Posterior vena cava (tissue), 2 donors: ENCODE measurements at places on chromosomes 5 and 9. TPM values are rescaled to one million over a fixed set of nuclear protein-coding genes. Genes with fewer than 3 reads are reported as not detected.

DNA sequence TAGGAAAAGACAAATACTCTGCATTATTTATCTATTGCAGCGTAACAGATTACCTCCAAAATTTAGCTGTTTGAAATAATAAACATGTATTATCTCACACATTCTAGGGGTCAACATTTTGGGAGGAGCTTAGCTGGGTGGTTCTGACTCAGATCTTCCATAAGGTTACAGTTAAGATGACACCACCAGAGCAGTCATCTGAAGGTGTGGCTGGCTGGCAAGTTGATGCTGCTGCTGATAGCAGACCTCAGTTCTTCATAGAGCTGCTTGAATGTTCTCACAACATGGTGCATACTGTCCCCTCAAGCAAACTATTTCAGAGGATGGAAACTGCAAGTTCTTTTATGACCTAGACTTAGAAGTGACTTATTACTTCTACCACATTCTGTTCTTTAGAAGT, 146.3 kb upstream of the FSTL4 start:
- no peak for DNase-seq

- no peak for DNase-seq
These were observed 105.1 kb downstream of the MSX2 start for GRCh38 chr5:174829511-174829864.

DNA sequence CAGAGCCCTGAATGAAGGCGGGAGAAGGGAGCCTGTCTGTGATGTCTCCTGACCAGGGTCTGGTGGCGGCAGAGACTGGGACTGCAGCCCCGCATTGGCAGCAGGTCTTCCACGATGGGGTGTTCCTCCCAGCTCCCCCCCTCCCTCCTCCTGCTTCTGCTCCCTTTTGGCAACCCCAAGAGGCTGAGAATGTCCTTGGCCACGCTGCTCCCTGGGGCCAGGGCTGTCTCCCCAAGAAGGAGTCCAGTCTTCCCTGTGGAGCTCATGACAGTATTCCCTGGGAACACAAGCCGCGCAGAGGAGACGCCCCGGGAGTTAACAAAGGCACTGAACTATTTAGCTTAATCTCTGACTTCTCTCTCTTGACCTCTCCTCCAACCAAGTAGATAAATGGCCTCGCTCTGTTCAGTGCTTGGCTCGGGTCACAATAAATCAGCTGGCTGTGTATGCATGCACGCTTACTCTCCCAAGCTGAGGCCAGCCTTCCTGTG, 84.0 kb upstream of the NEURL1B start:
- no peak for DNase-seq

DNA sequence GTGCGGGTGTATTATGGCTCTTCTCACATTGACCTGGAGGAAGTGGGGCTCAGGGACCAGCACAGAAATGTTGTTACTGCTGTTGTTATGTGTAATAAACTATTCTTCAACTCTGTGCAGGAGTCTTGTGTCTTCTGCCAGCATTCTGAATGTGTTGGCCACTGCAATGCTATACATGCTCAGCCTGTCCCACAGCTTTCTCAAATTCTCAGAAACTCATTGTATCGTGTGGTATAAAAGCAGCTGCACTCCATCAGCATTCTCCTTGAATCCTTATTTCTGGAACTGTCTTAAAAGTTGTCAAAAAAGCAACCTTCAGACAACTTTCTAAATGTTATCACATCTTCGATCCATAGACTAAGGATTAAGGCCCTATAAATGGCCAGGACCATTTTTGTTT, 72.0 kb downstream of the ZNF474 start:
- DNase-seq = no peak

- no peak for DNase-seq
These were observed 89.2 kb upstream of the IL33 start for GRCh38 chr9:6126377-6126776.

DNA sequence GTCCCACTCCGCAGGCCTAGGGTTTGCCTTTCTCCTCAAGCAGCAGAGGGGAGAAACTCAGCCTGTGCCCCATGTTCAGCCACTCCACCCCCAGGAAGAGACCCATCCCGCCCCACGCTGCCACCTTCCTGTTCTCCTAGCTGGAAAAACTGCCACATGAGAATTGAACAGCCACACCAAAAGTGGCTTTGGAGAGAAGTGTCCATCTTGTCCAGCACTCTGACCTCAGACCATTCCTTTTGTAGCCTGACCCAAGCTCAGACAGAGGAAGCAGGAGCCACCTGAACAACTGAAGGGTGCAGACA, 8.3 kb upstream of the SLC25A48 start:
- DNase-seq = peak; percentile 66

GRCh38 chr5:123344816-123345426, 78.3 kb downstream of the CEP120 start:
- DNase-seq = no peak

DNA sequence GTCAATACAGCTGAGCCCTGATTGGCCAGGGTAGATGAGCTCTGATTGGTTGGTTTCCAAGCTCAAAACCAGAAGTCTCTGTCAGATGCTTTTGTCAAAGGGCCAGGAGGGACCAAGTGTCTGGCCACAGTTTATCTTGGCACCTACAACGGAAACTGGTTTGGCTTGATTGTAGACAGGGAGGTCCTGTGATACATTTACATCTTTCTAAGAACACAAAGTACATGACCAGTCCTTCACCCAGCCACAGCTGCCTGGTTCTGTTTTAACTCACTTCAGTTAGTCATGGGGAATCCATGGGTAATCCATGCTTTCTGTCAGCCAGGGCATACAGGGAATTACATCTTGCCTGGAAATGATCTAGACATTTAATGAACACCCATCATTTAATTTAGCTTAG, 171.2 kb downstream of the SLC12A2 start:
- DNase-seq = no peak

- DNase-seq = no peak
These were observed 240.0 kb upstream of the ADAMTSL1 start for GRCh38 chr9:18233776-18234445.

DNA sequence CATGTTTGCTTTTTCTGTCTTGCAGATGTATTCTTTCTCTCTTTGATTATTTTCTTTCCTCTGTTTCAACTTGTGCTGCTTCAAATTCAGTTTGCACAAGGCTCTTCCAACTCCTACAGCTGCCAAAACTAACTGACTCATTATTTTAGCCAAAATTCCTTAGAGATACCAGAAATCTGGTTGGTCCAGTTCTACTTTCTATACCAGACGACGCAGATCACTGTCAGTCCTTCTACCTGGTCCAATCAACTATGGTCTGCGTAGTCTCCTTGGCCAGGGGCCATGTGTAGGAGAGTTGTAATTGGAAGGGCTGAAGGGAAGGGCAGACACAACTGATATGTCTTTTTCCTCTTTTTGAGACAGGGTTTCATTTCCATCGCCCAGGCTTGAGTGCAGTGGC, 51.9 kb upstream of the JAK2 start:
- peak; percentile 50 for DNase-seq

DNA sequence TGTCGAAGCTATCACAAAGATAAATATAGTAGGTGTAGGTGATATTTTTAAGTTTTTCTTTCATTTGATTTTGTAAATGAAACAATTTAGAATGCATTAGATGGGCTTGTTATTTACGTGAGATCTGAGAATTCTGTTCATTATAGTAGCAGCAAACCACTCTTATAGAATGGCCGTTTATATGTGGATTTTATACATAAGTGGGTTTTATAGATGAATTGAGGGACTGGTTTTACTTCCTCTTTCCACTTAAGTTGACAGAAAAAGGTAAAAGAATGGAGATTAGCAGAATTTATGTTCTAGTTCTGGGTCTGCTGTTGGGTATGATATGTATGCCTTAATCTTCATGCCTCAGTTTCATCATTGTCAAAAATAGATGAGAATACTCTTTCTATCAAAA, 5.6 kb downstream of the RMI1 start:
- DNase-seq = no peak

DNA sequence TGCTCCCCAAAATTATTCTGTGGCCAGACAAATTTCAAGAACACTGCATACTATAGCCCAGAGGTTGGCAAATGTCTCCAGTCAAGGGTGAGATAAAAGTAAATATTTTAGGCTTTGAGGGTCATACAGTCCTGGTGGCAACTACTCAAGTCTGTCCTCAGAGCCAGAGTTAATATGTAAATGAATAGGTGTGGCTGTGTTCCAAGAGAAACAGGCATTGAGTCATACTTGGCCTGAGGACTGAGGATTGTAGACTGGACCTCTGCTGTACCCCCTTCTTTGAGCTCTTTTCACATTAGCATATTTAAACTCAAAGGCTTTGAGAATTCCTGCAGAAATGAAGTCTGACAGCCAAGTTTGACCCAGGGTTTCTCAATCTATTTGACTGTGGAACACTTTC, 129.2 kb upstream of the PTCH1 start:
- DNase-seq = no peak

DNA sequence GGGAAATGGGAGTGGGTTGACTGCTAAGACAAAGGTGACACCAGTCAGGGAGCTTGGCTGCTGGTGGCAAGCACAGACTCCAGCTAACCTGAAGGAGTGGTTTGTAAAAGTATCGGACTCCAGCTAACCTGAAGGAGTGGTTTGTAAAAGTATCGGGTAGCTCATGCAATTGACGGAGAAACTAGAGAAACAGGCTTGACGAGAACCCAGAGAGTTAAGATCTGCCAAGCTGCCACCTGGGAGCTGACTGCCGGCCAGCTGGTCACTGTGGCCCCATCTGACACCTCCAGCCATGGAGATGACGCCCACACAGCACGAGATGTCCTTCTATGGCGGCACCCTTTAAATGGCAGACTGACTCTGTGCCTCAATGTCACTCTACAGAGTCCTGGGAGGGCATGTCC, 28.3 kb upstream of the CRB2 start:
- no peak for DNase-seq

DNA sequence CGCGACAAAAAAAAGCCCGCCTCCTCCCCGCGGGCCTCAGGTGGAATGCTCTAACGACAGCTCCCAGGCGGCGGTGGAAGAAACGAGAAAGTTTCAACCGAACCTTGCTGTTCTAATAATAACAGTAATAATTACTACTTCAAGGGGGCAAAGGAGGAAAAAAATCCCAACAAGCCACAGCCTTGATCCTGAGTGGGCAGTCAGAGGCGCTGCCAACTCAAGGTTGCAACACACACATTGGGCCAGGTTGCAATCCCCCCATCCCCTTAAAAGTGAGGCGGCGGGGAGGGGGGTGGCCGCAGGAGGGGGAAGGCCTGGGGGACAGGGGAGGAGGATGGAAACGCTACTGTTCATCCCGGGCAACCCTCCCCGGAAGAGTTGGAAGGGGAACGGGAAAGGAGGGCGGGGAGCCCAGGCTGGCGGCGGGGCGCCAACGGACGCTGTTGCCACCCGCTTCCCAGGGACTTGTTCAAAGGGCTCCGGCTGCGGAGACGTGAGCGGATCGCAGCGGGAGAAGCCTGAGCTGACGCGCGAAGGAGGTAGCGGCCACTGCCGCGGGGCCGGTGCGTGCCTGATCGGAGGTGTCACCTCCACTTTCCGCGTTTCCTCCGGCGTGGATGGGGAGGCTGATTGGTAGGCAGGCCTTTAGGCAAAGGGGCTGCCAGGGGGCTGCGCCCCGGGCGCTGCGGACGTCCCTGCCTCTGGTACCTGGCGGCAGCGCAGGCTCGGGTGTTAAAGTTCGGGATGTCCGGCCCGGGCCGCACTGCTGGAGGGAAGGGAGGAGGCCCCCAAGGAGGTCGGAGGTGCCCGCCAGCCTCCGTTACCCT, 647 bp downstream of the SMARCA2 start:
- peak; percentile 87 for DNase-seq

GRCh38 chr5:14063691-14064090, 79.5 kb upstream of the TRIO start:
- no peak for DNase-seq

DNA sequence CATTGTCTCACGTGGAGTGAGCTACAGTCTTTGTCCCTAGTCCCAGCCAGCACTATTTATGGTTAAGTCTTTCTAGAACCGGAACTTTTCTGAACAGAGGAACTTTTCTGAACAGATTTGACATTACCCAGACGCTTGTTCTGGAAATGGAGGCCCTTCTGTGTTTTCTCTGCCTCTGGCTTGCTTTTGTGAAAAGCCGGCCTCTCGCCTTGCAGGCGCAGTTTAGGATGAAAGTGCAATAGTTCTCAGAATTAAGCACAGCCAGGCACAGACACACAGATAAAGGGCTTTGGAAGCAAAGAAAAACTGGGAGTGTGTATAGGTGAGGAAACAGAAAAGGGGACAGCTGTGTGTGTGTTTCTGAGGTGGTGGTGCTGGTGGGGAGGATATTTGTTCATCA, 5.9 kb downstream of the GDNF start:
- no peak for DNase-seq

GRCh38 chr9:68980341-68980914, 33.5 kb downstream of the PRKACG start:
- DNase-seq = no peak

DNA sequence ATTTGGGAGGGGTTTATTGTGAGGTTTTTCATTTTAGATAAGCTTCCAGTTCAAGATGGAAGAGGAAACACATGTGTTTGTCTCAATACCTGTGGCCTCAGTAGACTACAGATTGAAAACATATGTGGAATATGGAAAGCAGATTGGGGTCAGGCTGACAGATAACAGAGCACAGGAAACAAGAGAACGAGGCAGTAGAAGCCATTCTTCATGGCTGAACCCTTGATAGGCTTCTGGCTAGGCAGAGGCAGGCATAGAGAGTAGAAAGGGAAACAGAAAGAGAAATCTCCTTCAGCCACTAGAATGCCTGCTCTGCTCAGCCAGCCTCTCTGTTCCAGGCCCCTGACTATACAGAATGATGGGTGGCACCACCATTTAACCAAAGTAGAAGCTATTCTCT, 152.5 kb downstream of the MUSK start:
- DNase-seq = no peak

DNA sequence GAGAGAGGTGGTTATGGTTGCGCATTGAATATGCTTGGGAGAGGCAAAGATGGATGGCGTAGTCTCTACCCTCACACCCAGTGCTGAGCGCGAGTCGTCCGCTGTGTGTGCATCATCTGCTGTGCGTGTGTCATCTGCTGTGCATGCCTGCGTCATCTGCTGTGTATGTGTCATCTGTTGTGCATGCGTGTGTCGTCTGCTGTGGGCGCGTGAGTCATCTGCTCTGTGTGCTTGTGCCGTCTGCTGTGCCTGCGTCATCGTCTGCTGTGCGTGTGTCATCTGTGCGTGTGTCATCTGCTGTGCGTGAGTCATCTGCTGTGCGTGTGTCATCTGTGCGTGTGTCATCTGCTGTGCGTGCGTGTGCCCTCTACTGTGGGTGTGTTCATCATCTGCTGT, 68.0 kb upstream of the IRX4 start:
- no peak for DNase-seq

GRCh38 chr5:123107343-123108244, 18.6 kb downstream of the PRDM6 start:
- no peak for DNase-seq

- no peak for DNase-seq
These were observed 90.5 kb upstream of the AGXT2 start for GRCh38 chr5:35138232-35138631.

- DNase-seq = no peak
These were observed 72.0 kb downstream of the CEP120 start for GRCh38 chr5:123351240-123351639.

FAM169A gene
- 0.43 TPM for total RNA-seq

SAXO1 gene
- 0.28 TPM for total RNA-seq

ROR2 gene
- 28.4 TPM for total RNA-seq

PCDHA11 gene
- total RNA-seq = 0.14 TPM

SPAAR gene
- total RNA-seq = 2.5 TPM

NINJ1 gene
- total RNA-seq = 30.6 TPM

CCNJL gene
- 1.2 TPM for total RNA-seq

PCDHA13 gene
- total RNA-seq = not detected

PPP2R2B gene
- total RNA-seq = 53.1 TPM

CATSPER3 gene
- not detected for total RNA-seq

POC5 gene
- total RNA-seq = 8.8 TPM
